ENCODE measurements at places on chromosomes 2 and 18. TPM values are rescaled to one million over a fixed set of nuclear protein-coding genes. Genes with fewer than 3 reads are reported as not detected.

Gene LRP2
- 310 TPM for total RNA-seq

Gene SRD5A2
- not detected for total RNA-seq

Gene RAX
- total RNA-seq: not detected

- H3K36me3 ChIP-seq: no peaks in the 10 kb centered on the region
- H3K27ac ChIP-seq: no peak overlapping the region
- H3K4me3 ChIP-seq: no peak overlapping the region
- H3K4me1 ChIP-seq: no peaks in the 10 kb centered on the region
These were observed 17.2 kb upstream of the NMI start for GRCh38 chr2:151306621-151307020.

Gene GPR39
- 6.8 TPM for total RNA-seq

Gene ZNG1B
- total RNA-seq: 68.0 TPM

Gene TUBB8B
- total RNA-seq: not detected

Gene LIMS3
- 9.6 TPM for total RNA-seq
